Activated T-cell treated with anti-CD3 and anti-CD28 coated beads, Interleukin-2, amount 50 U/mL, for 48 hours (primary cell): ENCODE measurements at places on chromosomes 11 and 22.

- no peak for DNase-seq
Measured at GRCh38 chr22:27834364-27835185, 33.0 kb upstream of the MN1 start.

DNA sequence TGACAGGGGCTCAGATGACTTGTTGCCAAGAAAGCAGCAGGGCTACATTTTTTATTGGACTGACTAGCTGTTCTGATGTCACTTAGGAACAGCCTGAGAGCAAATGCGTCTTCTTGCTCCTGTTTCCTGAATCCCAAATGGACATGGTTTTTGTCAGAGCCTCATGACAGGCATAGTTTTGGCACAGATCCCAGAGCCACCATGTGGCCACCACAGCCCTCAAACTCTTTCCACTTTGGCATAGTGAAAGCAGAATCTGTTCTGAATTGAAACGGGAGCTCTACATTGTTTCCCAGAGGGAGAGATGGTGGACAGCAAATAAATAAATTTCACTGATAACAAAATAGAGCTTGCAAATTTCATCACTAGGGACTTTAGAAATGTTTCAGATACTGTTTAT, 222.2 kb downstream of the C11orf87 start:
- DNase-seq = no peak

- DNase-seq = no peak
Measured at GRCh38 chr11:3735827-3736226, 61.5 kb downstream of the NUP98 start.

GRCh38 chr11:121550247-121551030, 97.7 kb upstream of the SORL1-AS1 start:
- DNase-seq = no peak

DNA sequence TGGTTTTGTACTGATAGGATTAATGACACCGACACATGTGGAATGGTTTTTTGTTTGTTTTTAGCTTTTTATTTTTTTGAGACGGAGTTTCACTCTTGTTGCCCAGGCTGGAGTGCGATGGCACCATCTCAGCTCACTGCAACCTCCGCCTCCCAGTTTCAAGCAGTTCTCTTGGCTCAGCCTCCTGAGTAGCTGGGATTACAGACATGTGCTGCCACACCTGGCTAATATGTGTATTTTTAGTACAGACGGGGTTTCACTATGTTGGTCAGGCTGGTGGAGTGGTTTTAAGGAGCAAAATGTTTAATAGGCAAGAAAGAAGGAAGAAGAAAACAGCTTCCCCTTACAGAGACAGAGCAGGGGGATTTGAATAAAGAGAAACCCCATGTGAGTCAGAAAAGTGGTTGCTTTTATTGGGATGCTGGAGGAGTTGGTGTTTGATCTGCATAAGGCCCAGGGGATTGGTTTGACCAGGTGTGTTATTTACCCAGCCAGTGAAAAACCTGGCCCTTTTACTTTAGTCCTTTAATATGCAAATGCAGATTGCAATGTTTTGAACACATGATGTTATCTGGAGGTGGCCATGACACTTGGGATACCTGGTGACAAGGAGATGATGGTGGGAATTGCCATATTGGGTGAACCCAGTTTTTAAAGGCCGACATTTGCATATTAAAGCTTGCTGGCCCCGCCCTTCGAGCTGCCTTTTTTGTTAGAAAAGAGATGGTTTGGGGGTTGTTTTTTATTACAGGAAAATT, 24.3 kb downstream of the SUSD2 start:
- DNase-seq = no peak

DNA sequence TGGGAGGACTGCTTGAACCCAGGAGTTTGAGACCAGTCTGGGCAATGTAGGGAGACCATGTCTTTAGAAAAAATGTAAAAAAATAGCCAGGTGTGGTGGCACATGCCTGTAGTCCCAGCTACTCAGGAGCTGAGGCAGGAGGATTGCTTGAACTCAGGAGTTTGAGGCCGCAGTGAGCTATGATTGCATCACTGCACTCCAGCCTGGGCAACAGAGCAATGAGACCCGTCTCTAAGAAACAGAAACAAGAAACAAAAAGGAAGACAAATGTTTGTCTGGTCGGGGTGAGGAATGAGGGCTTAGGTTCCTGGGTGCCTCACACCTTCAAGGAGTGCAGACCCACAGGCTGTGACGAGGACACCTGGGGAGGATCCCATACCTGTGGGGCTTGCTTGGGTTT, 191.9 kb downstream of the CEP164 start:
- no peak for DNase-seq

DNA sequence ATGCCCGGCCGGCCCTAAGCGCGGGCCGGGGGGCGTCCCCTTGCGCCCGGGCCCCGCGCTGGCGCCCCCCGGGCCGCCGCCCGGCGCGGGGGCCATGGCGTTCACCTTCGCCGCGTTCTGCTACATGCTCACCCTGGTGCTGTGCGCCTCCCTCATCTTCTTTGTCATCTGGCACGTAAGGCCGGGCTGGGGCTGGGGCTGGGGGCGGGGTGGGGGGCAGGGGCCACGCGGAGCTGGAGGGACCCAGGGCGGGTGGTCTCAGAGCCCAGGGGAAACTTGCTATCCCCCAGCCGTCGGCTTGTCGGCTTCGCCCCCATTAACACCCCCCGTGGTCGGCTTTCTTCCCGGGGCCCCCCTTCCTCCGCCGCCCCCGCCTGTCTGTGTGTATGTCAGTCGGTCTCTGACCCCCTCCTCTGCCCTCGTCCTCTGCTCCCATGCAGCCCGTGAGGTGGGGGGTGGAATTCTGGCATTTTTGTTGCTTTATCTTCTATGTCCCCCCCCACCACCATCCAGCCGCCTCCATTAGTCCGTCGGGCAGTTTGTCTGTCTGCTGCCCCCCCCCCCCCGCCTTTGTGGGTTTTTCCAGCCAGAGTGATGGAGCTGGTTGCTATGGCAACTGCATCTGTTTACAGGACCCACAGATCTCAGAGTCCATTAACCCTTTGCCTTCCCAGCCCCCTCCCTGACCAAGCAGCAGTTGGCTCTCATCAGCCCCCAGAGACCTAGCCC, 552 bp downstream of the CNIH2 start:
- DNase-seq = no peak

DNA sequence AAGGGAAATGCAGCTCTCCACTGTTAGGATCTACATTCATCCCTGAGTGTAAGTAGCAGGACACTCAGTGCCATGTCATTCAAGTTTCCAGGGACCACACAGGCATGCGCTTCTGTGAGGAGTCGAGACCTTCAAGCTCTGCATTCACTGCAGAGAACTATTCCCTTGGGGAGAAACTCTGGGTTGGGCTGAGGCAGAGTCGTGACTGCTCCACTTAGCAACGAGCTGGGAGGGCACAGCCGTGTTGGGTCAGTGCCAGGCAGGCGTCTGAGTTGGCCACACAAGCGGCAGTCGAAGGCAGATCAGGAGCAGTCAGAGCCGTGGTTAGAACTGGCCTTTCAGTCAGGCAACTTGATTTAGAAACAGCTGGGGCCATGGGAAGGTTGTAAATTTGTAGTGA, 14.7 kb downstream of the MPEG1 start:
- no peak for DNase-seq

GRCh38 chr11:67599149-67599548, 7.6 kb upstream of the NDUFV1 start:
- no peak for DNase-seq

GRCh38 chr22:40406063-40406890, 35.9 kb downstream of the SGSM3 start:
- no peak for DNase-seq

GRCh38 chr11:35629914-35630313, 11.7 kb downstream of the FJX1 start:
- no peak for DNase-seq

DNA sequence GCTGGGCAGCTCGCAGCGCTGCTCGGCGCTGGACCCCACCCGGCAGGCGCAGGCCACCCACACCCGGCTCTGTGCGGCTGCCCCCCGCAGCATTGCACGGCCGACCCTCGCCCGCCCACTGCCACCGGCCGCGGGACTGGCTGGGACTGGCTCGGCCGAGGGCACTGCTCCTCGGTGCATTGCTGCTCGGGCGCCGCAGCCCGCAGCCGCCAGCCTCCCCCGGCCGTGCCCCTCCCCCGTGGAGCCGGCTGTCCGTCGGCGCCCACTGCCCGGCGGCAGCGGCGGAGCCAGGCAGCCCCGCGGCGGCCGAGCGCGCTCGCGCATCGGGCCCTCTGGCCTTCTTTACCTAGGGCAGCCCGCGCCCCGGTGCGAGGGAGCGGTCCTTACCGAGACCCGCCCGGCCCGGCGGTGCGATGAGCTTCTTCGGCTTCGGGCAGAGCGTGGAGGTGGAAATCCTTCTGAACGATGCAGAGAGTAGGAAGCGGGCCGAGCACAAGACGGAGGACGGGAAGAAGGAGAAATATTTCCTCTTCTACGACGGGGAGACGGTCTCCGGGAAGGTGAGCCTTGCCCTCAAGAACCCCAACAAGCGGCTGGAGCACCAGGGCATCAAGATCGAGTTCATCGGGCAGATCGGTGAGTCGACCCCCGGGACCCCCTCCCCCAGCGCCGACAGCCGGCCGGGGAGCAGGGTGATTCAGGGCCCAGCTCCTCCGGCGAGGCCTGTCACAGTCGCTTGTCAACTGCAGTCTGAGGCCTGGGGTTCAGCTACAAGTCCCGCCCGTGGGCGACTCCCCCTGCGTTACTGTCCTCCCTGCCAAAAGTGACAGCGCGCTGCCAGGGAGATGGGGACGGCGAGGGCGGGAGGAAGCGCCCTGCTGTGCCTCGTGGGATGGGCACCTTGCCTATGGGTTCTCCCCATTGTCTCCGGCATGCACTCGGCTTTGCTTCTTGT, 516 bp downstream of the VPS26B start:
- peak; percentile 83 for DNase-seq

- DNase-seq = no peak
Measured at GRCh38 chr11:13343067-13343466, 65.5 kb downstream of the BMAL1 start.

DNA sequence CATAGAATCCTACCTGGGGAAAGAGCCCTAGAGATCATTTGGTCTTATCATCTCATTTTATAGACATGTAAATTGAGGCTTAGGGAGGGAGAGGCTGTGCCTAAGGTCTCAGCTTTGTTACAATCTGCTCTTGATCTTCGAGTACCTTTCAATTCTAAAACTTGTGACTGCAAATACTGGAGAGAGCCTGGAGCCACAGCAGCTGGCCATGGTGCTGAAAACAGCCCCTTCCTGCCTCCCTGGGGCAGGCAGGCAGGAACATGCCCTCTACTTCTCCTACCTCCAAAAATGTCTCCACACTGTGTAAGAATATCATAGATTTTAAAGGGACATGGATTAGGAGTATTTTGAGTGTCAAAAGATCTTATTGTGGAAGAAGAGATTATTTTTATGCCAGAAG, 52.2 kb downstream of the C22orf42 start:
- DNase-seq = no peak

DNA sequence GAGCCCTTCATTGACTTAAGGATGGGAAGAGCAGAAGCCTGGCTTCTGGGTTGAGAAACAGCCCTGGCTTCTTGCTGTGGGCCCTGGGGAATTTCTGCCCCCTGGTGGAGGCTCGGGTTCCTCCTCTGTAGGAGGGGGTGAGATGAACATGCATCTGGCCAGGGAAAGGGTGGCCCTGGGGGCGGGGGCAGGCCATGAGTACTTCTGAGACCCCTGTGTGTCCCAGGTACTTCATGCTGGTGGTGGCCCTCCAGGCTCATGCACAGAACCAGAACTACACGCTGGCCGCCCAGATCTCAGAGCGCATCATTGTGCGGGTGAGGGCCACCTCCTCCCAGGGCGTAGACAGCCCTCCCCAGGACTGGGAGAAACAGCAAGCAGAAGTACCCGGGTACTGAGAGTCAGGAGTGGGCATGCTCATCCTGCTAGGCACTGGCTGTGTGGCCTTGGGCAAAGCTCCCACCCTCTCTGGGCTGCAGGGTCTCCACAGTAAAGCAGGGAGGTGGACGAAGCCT, 15.8 kb downstream of the TMEM258 start:
- DNase-seq = peak; percentile 81

DNA sequence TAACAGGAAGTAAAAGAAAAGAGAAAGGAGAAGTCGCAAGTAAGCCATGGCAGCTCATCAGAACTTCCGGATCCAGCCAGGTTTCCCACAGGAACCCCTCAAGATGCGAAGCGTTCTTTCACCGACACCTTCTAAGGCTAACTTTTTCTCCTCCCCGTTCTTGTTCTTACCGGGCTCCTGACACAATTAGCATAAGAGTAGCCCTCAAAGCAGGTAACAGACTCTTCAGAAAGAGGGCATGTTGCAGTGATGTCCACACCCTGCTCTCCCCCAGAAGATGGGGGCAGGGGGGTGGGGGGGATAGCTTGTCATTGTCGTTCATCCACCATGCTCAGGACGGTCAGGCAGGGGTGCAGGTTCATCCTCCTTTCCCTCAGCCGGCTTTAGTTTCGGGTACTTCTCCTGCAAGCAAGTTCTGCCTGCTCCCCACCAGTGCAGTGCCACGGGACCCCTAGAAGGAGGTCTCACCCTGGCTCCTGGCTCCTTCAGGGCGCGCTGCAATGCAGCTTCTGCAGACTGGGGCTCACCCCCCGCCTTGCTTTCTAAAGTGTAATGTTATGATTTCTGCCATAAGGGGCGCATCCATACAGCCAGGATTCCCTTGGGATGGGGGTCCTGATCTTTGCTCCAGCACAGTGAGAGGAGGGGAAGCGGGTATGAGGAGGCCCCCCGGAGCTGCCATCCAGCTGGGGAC, 2.3 kb downstream of the OPCML start:
- no peak for DNase-seq

- no peak for DNase-seq
Measured at GRCh38 chr22:43957871-43958270, 2.6 kb downstream of the SAMM50 start.

DNA sequence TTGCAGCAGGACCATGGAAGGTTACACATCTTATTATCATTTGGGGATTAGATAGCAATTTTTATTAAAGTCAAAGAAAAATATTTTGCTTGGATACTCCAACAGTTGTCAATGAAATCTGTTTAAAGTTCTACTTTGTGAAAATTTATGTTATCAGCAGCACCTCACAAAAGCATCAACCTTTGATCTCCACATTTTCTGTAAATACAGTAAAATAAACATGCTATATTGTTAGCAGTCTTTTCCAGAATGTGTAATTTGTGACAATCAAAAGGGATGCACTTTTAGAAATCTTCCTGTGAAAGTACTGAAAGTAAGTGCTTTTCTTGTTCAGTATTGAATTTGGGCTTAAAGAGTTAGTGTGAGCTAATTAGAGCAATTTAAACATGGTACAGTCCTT, 4.1 kb downstream of the SLC22A25 start:
- DNase-seq = no peak

- no peak for DNase-seq
Measured at GRCh38 chr11:114166362-114166761, 106.9 kb downstream of the ZBTB16 start.

GRCh38 chr11:117281159-117281558, 10.0 kb upstream of the BACE1-AS start:
- DNase-seq = no peak

DNA sequence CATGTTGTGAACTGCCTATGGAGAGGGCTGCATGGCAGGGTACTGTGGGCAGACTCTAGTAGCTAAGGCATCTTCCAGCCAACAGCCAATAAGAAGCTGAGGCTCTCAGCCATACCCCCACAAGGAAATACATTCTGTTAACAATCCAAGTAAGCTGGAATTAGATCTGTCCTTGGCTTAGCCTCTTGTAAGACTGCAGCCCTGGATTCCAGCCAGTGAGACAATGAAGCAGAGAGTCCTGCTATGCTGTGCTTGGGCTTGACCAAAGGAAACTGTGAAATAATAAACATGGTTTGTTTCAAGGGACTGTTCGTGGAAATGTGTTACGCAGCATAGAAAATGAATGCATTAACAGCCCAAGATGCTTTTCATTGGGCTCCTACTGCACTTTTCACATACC, 1097.4 kb upstream of the CCDC90B start:
- no peak for DNase-seq

GRCh38 chr11:61162092-61162941, 1.1 kb upstream of the VPS37C start:
- DNase-seq = peak; percentile 39
